ENCODE measurements at places on chromosomes 12 and 14. TPM values are rescaled to one million over a fixed set of nuclear protein-coding genes. Genes with fewer than 3 reads are reported as not detected.
A peak's percentile ranks its signal among the peaks of the same experiment; 100 is the strongest.

Gene CD9
- total RNA-seq = 230 TPM

Gene OTOGL
- total RNA-seq = 7.6 TPM

DNA sequence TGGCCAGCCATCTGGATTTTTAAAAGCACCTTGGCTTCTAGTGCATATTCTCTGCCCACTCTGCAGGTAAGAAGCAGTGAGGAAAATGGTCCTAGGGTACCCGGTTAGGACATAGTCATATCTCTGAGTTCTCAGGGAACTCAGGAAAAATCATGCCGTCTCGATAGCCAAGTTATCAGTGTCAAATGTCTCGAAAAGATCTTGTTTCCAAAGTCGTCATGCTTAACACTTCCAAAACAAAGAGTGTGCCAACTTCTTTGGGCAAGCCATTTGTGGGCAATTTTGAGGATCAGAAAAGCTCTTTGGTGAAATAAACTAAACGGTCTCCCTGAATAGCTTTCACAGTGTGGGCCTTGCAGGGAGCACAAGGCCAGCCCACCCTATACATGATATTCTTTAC is 39.2 kb downstream of the RASSF3 start:
- DNase-seq = no peak

- DNase-seq = no peak
Observed at GRCh38 chr12:88408823-88409222, 171.4 kb downstream of the KITLG start.

DNA sequence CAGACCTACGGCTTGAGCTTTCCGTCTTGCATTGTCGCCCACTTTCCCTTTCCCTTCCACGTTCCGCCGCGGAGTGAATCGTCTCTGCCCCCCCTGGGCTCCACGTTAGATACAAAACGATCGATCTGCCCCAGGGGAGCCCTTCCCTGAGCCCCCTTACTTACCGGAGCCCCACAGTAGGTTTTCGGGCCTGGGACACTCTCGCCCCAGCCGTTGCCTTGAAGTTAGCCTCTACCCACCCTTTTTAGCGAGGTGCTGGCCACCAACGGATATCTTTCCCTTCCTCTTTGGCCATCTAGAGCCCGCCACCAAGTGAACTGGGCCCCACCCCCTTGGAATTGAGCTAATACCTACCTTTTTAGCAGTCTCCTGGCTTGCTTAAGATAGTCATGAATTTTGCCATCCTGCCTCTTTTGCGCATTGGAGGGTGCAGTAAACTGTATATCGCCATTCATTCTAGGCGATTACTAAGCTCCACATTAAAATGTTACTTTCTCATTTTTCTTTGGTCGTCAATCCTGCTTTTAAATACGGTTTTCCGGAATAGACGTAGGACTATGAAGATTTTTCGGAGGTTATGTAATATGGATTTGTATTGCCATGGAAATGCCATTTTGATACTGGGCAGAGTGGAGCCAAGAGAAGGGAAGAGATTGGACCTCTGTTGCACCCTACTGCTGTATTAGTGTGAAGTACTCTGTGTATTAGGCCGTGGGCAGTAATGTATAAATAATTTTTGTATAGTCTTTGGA is 764 bp downstream of the RBM25 start:
- DNase-seq = peak; percentile 61

- no peak for DNase-seq
Observed at GRCh38 chr12:26224657-26225056, 29.3 kb downstream of the SSPN start.

Measured in right atrium auricular region (tissue), 2 donors.